Jurkat, Clone E6-1 (cell line): ENCODE measurements at places on chromosomes 12 and 14.

GRCh38 chr14:36857842-36858445, 196.3 kb downstream of the PAX9 start:
- DNase-seq = no peak

DNA sequence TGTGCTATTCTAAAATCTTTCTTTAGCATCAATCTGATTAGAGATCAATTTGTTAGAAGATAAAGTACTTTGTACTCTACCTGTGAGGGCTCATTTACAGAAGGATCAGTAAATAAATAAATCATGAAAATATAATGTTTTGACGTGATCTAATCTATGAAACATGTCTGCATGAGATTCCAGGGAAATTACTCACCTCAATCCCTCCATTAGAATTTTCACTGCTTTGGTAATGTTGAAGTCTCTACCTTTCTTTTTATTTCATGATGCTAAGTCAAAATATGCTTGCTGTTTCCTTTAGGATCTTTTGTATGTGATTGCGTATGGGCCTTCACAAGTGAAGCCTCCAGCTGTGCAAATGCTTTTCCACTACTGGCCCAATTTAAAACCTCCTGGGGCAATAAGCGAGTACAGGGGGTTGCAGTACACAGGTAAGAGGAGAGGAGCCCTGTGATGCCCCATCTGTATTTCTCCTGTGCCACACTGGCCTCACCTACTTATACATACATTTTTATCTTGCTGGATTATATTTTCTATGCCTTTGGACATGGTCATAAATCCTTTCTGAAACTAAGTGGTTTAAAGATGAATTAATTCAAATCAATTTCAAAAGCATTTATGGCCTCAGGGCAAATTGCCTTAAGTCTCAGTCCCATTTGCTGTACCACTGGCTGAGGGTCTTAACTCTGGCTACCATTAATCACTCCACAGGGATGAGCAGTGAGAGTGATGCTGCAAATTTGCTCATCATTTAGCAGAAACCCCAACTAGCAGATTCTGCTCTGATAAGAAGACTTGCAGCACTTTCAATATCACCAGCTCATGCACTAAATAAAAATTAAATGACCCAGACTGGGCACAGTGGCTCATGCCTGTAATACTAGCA, 66.4 kb downstream of the UNC79 start:
- no peak for DNase-seq

DNA sequence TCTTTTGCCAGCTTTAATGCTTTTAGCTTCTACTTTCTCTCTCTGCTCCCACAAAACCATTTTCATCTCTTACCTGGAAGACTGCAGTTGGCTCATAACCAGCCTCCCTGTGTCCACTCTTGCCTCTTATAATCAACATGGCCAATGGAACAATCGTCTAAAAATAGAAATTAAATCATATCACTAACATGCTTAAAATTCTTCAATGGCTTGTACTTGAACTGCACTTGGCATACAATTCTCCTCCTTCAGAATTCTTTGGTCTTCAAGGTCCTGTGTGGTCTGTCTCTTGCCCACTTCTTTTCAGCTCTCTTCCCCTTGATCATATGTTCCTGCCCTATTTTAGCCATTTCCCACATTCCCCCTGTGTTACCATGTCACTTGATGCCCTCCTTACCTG, 342.2 kb downstream of the ATP23 start:
- DNase-seq = no peak

DNA sequence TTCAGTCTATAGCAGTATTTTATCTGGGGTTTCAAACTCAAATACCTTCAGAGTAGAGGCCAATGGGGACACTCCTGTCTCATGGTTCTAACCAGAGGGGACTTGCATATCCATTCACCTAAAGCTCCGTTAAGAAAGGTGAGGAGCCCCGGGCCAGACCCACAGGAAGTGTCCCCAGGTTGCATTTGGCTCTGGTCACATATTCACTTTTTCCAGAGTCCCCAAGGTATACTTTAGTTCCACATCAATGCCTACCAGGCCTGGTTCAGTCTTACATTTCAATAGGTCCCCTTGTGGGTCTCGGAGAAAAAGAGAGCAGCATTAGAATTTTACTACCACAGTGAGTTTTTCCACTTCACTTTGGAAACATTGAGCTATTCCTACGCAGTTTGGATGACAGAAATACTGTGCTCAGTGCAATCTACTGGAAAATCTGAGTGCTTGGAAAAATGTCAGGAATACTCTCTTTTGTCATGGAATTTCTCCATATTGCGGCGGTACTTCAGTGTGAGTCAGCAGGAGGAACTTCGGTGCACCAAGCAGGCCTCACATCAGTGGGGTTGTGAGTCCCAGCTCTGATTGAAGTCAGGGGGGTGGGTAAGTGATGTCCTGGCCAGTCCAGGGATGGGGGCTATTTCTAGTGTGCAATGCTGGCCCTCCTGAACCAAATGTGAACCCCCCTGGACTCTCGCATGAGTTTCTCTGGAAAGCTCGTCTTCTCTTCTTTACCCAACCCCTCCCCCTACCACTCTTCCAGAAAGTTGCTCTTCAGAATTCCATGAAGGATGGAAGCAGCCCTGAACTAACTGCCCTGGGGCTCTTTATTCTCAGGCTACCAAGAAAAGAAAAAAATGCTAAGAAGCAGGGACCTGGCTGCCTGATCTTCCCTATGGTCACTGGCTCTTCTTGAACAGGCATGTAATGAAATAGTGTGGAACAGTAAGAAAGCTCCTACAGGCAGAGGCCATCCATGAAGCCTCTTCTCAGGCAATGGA, 184.7 kb downstream of the PRKCH start:
- DNase-seq = no peak

DNA sequence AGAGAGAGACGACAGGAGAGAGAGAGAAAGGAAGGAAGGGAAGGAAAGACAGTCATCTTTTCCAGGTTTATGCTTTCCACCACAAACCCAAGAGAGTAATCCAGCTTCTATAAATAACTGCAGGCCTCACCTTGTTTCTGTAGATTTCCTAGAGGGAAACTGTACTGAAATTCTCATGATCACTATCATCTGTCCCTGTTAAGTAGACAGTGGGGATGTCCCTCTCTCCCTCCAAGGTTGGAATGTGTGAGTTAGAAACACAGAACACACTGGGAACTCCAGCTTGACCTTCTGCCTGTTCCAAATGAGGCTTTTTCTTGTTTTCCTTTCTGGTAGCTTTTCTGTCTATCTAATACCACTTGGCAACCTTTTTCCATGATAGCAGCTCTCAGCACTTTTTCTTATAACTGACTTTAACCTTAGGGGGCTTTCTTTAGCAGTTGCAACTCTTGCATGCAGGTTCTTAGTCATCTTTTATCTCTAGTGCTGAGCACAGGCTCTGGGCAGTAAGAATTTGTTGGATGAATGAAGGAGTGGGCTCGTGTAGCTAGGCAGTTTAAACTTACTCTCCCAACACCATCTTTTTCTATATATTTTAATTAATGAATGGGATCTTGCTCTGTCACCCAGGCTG, 22.8 kb upstream of the FBXO33 start:
- no peak for DNase-seq

- DNase-seq = no peak
Observed at GRCh38 chr12:2679068-2679815, 115.5 kb upstream of the FKBP4 start.

- no peak for DNase-seq
Observed at GRCh38 chr14:91897106-91897701, 29.9 kb upstream of the TC2N start.

- DNase-seq = no peak
Observed at GRCh38 chr14:75069121-75069810, at the start of gene ZC2HC1C. Gene ZC2HC1C (plus strand): TSS chr14:75069641. CDS start chr14:75070574, 933 bp downstream.
